ENCODE measurements at places on chromosomes 3 and 15.
A peak's percentile ranks its signal among the peaks of the same experiment; 100 is the strongest.

DNA sequence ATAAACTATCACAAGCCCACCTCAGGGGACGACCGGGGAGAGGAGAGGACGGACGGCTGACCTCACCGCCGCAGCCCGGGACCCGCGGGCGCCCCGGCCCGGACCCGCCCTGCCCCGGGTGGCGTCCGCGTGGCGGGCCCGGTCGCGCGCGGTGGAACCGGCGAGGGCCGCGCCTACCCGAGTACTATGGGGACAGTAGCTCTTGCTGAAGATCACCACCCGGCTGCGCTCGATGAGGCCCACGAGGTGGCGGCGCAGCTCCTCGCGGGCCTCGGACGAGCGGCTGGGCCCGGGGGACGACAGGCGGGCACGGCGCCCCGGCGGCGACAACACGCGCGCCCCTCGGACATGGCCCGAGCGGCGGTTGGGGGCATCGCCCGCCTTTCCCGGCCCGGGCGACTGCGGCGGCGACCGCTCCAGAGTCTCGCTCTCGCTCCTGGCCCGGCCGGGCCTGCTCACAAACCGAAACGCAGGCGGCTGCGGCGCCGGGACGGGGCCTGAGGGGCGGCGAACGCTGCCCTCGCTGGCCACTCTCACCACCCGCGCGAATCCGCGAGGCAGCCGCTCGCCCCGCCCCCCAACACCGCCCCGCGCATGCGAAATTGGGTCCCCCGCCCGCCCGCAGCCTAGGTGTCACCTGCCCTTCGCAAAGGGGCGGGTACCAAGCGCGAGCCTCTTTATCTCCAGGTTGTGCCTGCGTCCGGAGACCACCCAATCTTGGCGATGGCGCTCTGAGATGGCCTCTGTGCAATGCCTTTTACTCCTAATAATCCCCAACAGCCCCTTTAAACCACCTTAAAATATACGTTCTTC, at the start of gene TXNRD3:
Gene TXNRD3, minus strand, starts transcription at position 554 of the 813 bp plus-strand sequence.
- peak; percentile 63 for DNase-seq

DNA sequence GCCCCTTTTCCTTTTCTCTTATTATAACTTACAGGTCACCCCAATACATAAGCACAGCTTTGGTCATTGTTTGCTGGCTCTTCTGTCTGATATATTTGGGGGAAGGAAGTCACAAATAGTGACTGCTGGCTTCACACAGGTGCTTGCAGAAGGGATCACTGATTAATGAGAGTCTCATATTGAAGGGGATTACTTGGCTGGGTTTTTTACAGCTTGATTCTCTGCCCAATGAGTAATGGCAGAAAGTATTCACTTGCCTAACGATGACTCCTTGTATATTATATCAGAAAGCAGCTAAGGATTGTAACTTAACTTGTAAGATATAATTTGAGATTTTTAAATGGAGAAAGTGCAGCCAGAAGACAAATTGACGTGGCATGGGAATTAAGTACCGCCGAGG, 119.3 kb upstream of the PFN2 start:
- no peak for DNase-seq

DNA sequence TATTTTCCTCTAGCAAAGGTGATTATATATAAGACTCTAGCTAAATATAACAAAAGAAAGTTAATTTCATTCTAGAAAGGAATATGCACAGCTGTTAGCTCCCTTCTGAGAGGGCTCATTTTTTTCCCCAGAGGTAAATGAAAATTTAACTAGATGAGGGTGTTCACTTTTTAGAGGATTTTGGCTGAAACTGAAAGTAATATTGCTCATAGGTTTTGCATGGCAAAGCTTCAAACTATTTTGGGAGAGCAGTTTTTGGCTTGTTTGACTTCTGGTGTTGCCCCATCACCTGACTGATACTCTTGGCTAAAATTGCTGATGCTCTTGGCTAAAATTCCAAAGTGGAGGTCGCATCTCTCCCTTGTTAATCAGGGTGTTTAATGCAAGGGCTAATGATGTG, 311.9 kb downstream of the EDEM1 start:
- DNase-seq: no peak

DNA sequence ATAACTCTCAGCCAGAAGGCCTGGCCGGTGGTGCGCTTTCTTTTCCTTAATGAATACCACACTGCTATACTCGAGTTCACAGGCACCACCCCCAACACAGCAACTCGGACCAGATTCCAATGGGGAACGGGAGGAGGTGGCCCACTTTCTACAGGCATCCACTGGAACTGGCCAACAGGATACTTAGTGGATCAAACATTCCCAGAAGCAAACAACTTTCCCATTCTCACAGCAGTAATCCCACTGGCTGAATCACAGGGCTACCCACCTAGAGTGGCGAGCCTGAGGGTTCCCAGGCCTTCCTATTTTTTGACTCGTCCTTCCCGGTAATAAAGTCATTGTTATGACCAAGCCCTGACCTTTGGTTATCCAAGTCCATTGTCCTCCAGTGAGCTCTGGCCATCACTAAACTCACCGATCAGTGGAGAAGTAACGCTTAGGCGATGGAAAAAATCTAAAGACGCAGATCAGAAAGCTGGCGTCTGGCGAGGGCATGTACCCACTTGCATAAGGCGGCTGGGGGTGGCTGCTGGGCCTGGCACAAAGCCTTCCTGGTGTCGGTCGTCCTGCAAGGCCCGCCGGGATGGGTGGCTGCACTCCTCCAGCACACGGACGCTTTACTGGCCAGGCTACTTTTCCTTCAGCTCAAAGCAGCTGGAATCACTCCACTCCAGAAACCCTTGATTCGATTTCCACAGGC, 1.2 kb downstream of the EOGT start:
- no peak for DNase-seq

GRCh38 chr3:66534304-66534845, 33.6 kb upstream of the LRIG1 start:
- DNase-seq: no peak

DNA sequence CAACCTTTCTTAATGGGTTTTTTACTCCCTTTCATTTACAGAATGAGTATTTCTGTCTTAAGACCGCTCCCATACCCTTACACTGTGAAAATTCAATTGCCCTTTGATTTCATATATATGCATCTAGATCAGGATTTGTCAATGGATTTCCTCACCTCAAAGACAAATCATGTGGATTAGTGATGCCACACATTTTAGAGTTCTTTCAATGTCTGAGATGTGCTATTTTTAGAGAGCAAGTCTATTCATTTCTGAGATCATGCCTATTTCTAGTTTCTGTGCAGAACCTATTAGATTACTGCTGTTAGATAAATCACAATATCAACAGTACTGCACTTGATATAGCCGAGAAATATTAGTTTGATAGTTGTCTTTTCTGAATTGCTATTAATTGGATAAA, 137.3 kb downstream of the GABRB3 start:
- DNase-seq: no peak

DNA sequence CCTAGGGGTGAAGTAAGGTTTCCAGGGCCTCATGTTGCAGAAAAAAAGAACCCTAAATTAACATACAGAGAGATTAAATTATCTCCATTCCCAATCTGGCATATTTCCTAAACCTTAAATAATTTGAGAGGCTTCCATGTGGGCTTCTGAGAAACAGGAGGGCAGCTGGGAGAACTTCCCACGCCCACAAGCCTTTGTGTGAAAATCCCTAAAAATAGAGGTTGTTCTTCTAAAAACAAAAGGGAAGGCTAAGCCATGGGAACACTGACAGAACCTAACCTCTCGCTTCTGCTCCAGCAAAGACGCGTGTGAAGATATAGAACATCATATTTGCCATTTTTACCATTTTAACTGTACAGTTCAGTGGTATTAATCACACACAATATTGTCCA, 812 bp upstream of the SLC12A8 start:
- DNase-seq: no peak

- DNase-seq: peak; percentile 54
These were observed 14.9 kb upstream of the GP9 start for GRCh38 chr3:129045675-129046036.

- DNase-seq: no peak
These were observed 47.7 kb downstream of the MGLL start for GRCh38 chr3:127774647-127775046.

DNA sequence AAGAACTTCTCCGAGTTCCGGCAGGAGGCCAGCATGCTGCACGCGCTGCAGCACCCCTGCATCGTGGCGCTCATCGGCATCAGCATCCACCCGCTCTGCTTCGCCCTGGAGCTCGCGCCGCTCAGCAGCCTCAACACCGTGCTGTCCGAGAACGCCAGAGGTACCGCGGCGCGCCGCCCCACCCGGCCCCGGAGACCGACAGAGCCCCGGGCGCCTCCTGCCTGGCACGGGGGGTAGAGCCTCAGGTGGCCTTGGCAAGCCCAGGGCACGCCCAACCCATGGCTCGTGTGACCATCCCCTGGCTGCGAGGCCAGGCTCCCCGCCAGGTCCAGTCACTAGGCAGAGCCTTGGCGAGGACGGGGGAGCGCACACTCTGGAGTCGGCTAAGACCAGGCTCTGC, 134.1 kb downstream of the LRRK1 start:
- no peak for DNase-seq

- DNase-seq: no peak
These were observed 98.1 kb downstream of the SEMA5B start for GRCh38 chr3:122929188-122930062.

Measured in erythroblast (primary cell).